ENCODE measurements at places on chromosomes 1 and 21. TPM values are rescaled to one million over a fixed set of nuclear protein-coding genes. Genes with fewer than 3 reads are reported as not detected.
A peak's percentile ranks its signal among the peaks of the same experiment; 100 is the strongest.

GRCh38 chr21:14734191-14734590 is 188.1 kb upstream of the SAMSN1 start:
- H3K4me1 ChIP-seq = no peaks in the 10 kb centered on the region
- H3K4me3 ChIP-seq = no peak overlapping the region
- H3K27me3 ChIP-seq = no peaks in the 10 kb centered on the region
- DNase-seq = no peak
- H3K36me3 ChIP-seq = no peaks in the 10 kb centered on the region

DNA sequence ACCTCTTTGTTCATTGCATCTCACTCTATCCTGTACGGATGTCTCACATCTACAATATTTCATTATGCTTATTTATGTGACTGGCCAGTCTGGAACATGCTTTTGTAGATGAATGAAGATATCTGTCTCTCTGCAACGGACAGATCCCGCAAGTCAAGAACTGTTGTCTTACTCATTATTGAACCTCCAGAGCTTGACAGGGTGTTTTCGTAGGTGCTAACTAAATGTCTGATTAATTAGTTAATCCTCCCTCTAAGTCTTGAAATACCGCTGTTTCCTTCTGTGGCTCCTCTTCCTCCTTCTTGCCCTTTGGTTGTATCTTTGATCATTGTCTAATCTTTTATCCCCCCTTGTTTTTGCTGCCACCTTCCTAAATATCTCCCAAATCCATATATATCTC is 3.2 kb upstream of the C1orf162 start:
- no peak overlapping the region for H3K27ac ChIP-seq
- no peaks in the 10 kb centered on the region for H3K27me3 ChIP-seq
- H3K4me1 ChIP-seq = no peaks in the 10 kb centered on the region
- peaks cover 4% of the 10 kb centered on the region for H3K36me3 ChIP-seq
- no peak for DNase-seq

DNA sequence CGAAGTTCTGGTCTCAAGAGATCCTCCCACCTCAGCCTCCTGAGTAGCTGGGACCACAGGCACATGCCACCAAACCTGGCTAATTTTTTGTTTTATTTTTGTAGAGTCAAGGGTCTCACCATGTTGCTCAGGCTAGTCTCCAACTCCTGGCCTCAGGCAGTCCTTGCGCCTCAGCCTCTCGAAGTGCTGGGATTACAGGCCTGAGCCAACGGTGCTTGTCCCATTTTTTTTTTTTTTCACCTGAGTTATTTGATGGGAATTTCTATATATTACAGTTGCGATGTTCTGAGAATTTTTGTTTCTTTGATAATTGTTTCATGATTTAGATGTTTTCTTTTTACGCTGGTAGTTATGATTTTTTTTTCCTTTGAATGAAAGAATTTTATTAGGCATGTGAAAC is 2.5 kb downstream of the RABGAP1L start:
- H3K4me3 ChIP-seq = no peak overlapping the region
- H3K27ac ChIP-seq = peak overlapping the region; percentile 94

The S100A5 gene
- total RNA-seq = 12.6 TPM

The OR10Z1 gene
- not detected for total RNA-seq

DNA sequence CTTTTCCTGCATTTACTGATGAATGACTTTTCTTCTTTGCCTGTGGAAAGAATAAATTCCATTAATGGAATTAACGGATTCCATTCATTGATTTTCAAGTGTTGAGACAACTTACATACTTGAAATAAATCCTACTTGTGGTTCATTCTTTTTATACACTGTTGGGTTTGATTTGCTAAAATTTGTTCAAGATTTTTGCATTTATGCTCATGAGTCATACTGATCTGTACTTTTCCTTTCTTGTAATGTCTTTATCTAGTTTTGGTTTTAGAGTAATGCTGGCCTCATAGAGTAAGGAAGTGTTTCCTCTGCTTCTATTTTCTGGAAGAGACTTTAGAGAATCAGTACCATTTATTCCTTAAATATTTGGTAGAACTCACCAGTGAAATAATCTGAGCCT is 14.4 kb downstream of the UROD start:
- no peak for DNase-seq
- no peaks in the 10 kb centered on the region for H3K36me3 ChIP-seq
- H3K4me1 ChIP-seq = no peaks in the 10 kb centered on the region
- no peak overlapping the region for H3K27ac ChIP-seq
- no peaks in the 10 kb centered on the region for H3K27me3 ChIP-seq
